ENCODE measurements at places on chromosomes 7 and 10. TPM values are rescaled to one million over a fixed set of nuclear protein-coding genes. Genes with fewer than 3 reads are reported as not detected.

The NAT16 gene
- total RNA-seq, result not detected

The CPEB3 gene
- total RNA-seq, result 18.0 TPM

The AGBL3 gene
- 1.1 TPM for total RNA-seq

The TMEM236 gene
- total RNA-seq, result 0.30 TPM

The ATP6V1F gene
- total RNA-seq, result 115 TPM

The GRK5 gene
- total RNA-seq, result 43.4 TPM

The HECTD2 gene
- total RNA-seq, result 3.0 TPM

All from left ventricle myocardium superior (tissue), 1 donor.